ENCODE measurements at places on chromosomes 3 and 15.

- no peak for DNase-seq
These were observed 9.0 kb downstream of the GNB5 start for GRCh38 chr15:52181938-52182780.

GRCh38 chr3:75332794-75333193 lies 331.3 kb upstream of the FRG2C start:
- DNase-seq: no peak

DNA sequence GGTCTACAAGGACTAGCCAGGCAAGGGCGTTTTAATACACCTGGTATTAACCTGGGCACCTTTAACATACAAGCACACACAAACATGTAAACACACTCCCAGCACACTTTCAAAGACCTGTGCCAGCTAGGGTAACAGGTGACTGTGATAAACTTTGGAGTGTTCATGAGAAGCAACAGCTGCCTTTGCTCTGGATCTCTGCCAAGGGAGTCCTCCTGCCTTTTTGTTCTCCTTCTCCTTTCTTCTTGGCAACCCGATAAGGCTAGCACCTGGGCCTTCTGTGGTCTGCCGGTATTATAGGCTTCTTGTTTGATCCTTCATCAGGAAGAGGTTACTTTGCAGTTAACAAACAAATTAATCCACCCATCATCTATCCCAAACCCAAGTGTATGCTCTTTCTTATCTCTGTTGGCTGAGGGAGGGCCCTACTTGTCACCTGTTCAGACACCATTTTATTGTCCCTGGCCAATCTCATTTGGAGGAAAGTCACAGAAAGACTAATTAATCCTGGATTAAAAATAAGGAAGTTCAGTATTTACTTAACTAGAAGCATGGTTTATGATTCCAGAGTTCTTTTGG lies at the start of gene RETNLB:
RETNLB (minus strand) TSS at position 7 of the 579 bp plus-strand sequence. CDS start 225 bp downstream, outside the sequence.
- no peak for DNase-seq

- no peak for DNase-seq
These were observed 123.0 kb upstream of the NR2F2 start for GRCh38 chr15:96207377-96208006.

GRCh38 chr3:133992951-133993620 lies 36.6 kb downstream of the SLCO2A1 start:
- no peak for DNase-seq

DNA sequence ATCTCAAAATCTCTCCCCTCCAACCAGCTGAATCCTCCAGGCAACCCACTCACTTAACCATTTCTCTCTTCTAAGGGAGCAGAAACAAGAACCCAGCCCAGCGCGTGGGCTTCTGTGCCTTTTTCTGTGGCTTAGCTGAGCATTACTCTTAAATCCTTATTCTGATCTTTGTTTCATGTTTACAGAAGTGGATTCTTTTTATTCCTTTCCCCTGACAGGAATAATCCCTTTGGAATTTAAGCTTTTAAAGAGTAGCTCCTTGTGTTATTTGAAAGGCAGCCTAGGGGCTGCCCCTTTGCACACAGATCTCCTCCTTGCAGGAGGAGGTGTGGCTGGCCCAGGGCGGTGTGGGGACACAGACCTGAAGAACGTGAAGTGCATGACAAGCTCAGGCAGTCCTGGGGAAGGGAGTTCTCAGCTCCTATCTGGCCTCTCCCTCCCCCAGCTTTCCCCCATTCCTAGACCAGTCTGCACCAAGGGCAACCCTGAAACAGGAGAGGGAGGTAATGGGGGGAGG lies 77.1 kb upstream of the UBE2E1 start:
- no peak for DNase-seq

- DNase-seq: no peak
These were observed 151.9 kb downstream of the RBPMS2 start for GRCh38 chr15:64623347-64623996.

DNA sequence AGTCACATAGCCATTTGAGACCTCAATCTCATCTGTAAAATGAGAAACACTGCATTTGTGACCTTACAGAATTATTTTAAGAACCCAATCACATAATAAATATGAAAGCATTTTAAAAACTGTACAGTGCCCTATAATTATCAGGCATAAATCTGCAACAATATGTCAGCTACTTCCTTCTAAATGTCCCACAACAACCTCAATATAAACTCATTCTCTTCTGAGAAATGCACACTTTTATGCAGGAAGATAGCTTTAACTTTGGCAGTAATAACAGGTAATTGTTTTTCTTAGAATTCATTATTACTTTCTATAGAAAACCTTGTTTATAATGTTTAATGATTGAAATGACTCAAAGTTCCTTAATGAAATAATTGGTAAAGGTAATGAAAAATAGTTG lies 400.7 kb upstream of the AGTR1 start:
- DNase-seq: no peak

DNA sequence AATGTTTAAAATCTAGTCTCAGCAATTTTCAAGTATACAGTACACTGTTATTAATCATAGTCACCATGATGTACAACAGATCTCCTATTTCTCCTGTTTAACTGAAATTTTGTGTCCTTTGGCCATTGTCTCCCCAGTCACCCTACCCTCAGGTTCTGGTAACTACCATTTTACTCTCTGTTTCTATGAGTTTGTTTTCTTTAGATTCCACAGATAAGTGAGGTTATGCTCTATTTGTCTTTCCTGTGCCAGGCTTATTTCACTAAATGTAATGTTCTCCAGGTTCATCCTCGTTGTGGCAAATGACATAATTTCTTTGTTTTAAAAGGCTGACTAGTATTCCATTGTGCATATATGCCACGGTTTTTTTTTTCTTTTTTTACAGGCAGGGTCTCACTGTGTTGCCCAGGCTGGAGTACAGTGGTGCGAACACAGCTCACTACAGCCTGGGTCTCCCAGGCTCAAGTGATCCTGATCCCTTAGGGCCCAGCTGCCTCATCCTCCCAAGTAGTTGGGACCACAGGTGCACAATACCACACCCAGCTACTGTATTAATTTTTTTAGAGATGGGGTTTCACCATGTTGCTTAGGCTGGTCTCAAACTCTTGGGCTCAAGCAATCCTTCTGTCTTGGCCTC lies 50.0 kb downstream of the RAB7A start:
- no peak for DNase-seq

Measured in cortex of kidney (tissue), 1 donor.